Stimulated activated CD4-positive, alpha-beta T cell treated with anti-CD3 and anti-CD28 coated beads, Interleukin-2, amount 100 ng/mL, for 4 hours (primary cell): ENCODE measurements at places on chromosomes 2 and 18.

GRCh38 chr2:30678410-30679137 is 128.7 kb downstream of the CAPN13 start:
- DNase-seq: no peak

DNA sequence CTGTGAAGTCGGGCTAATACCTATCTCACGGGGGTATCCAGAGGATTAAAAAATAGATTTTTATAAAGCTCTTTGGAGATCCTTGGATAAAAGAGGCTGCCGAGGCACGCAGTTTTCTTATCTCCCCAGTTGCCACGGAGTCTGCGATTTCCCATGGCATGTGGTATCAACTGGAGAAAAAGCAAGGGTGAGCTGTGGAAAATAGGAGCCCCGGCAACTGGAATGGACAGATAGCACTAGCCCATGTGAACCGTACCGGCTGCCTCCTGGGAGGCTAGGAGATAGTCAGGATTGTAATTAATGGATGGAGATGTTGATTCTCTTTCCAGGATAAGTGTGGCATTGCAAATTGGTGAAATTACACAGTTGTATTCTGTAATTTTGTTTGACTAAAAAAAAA is 407.6 kb upstream of the KCNH7 start:
- no peak for DNase-seq

- DNase-seq: no peak
These were observed 1.5 kb upstream of the PEX13 start for GRCh38 chr2:61015976-61016375.

GRCh38 chr2:101231937-101232730 is 20.6 kb upstream of the CNOT11 start:
- DNase-seq: no peak

- DNase-seq: no peak
These were observed 72.9 kb upstream of the STK39 start for GRCh38 chr2:168320267-168320666.

DNA sequence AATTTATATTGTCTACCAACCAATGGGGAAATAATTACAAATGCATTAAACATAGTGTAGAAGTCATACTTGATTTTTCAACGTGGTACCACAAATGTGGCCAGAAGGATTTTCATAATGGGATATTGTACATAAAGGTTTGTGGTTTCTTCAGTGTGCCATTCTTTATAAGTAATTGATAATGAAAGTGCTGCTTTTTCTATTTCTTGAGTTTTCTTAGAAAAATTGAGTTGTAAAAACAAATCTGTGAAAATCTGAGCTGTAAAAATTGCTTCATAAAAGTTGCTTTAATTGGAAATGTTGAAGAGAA is 103.6 kb downstream of the KYNU start:
- no peak for DNase-seq

- no peak for DNase-seq
These were observed 1257.4 kb upstream of the ZEB2 start for GRCh38 chr2:145777297-145777696.

DNA sequence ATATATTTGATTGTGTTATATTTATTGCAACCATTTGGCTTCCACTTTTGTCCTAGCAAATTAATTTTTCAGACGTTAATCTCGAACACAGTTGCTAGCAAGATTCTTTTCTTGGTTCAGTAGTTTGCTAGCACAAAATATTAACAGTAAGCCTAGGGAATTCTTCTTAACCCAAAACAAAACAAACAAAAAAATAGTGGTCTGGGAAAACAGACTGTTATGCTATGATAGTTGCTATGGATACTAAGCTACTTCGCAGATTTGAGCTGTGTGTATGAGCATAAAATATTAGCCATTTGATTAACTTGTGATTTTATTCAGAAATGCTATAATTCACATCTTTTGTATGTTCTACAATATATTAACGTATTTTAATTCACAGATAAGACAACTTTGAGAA is 541.5 kb upstream of the NETO1 start:
- no peak for DNase-seq

DNA sequence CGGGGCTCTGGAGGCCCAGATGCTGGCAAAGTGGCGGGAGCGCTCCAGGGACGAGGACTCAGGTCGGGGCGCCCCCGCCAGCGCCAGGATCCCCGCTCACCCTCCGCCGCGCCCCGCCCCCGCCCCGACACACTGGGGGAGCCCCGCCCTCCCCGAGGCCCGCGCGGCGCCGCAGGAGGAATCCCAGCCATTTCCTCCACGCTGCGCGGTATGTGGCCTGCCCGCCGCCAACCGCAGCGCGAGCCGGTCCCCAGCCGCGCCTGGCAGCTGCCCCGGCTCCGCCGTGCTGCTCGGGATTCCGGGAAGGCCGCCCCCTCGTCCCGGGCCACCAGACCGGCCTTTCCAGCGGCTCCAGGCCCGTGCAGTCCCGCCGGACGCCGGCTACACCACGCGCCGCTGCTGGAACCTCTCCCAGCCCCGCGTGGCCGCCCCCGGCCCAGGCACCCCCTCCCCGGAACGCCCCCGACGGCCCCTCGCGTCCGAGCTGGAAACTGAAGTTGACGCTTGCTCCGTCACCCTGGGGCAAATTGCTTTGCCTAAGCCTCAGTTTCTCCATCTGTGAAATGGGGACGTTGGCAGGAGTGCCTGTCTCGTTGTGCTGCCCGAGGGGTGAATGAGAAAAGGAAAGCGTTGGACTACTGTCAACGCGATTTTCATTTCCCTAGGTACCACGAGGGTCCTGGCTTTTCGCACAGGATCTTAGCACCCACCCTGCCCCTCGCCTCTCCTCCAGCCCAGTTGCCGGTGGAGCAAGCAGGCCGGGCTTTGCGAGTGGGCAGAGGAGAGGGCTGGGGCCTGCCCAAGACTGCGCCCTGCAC is 53.6 kb downstream of the PKDCC start:
- peak; percentile 51 for DNase-seq

DNA sequence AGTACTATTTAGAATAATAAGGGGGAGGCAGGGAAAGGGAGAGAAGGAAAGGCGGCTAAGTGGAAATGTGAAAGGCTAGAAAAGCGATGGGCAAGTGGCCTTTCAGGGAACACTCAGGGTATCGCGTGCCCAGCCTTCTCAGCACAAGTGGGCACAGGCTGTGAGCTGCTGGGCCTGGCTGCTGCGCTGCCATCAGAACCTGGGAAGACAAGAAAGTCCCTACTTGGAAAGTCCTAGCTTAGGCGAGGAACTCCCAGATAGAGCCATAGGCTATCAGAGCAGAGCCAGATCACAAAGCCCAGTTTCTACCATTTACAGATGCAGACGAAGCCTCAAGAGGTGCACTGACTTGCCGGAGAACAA is 9.8 kb upstream of the FZD7 start:
- no peak for DNase-seq
